ENCODE measurements at places on chromosomes 13 and 19.

GRCh38 chr13:49098771-49099512 lies 121.2 kb upstream of the MLNR start:
- DNase-seq, result no peak

DNA sequence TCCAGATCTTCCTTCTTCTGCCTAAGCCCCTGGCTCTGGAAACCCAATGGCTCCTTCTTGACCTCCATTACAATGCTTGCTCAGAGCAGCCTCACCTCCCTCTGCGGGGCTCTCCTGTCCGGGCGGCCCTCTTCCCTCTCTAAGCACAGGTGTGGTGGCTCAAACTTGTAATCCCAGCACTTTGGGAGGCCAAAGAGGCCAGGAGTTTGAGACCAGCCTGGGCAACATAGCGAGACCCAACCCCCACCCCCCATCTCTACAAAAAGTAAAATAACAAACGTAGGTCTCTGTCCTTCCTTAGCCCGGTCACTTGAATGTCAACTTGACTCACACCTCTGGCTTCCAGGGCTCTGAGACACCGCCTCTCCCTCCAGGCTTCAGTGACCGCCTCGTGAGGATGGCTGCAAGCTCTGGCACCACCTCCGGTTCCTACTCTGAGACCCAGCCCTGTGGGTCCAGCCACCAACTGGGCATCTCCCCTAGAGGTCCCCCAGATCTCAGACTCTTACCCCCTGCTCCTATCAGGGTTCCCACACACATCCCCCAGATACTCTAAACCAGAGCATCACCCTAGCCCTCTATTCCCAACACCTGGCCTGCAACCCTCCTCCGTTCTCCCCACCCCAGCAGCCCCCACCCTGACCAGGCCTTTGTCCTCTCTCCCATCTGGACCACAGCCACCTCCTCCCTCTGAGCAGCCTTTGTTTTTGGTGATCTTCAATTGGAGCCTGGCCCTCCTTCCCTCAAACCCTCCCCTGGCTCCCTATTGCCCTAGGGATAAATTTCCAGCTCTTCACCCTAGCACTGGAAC lies 4.7 kb upstream of the TLE2 start:
- DNase-seq, result no peak

- no peak for DNase-seq
Measured at GRCh38 chr19:2010135-2010668, 5.3 kb downstream of the BTBD2 start.

DNA sequence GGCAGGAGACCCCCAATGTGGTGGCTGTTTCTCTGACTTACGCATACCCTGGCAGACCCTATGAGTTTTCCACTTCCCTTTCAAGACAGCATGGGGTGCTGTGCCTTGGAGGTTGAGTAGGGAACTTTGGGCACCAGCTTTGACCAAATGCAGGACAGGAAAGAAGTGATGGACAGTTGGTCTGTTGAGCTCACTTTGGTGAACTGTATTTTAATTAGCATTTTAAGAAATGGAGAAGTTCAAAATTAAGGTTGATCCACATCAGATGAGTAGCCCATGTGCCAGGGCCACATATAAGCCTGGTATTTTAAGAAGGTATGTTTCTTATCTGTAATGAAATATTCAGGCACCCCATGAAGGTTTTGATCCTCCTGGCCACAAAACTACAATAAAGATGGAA lies 46.1 kb upstream of the RAP2A start:
- no peak for DNase-seq

- DNase-seq, result no peak
Measured at GRCh38 chr13:100537486-100537885, 51.1 kb downstream of the GGACT start.

DNA sequence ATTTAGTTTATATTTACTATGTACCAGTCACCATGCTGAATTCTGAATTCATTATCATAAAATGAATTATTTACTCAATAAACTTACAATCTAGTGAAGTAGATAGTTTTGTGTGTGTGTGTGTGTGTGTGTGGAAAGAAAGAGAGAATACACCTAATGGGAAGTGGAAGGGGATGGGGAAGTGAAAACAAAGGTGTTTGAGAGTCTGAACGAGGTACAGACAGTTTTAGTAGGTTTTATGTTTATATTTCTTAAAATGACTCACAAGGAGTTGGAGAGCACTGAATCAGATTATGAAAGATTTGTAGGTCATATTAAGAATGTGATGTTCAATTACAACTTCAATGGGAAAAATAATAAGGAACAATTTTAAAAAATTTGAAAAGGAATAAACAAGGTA lies 1753.0 kb downstream of the SLITRK1 start:
- no peak for DNase-seq

DNA sequence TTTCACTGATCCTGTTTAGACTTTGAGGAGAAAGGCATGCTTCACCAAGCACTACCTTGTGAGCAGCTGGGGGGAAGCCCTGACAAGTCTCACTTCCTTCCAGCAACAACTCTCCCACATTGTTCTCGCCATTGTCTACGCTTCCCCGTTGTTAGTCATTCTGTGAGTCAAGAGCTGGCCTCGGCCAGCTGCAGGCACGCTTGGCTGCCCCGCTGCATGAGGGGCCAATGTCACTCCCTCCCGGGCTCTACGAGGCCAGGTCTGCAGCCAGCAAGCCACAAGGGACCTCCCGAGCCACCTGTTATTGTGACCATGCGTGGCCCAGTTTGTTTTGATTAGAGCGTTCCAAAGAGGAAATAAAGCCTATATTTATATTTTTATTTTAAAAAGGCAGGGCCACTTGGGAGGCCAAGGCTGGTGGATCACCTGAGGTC lies 220.9 kb downstream of the FOXO1 start:
- no peak for DNase-seq

- DNase-seq, result no peak
Measured at GRCh38 chr19:35502751-35503150, 10.7 kb downstream of the DMKN start.

- no peak for DNase-seq
Measured at GRCh38 chr19:2588081-2588777, 112.3 kb downstream of the GADD45B start.

DNA sequence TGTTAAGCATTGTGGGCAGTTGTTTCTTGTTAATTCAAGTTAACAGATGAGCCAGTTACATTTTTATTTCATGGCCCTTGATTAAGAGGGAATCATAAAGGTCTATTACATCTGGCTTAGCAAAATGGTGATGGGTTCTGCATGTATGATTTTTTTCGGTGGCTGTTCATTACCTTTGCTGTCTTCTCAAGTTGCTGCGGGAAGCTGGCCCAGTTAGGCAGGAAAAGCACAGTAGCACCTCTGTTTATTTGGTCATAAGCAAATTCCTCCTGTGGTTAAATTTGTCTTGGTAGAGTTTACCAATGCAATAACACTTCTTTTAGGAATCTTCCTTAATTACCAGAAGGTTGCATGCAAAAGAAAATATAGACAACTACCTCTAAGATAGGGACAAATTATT lies 104.5 kb downstream of the FRY start:
- DNase-seq, result no peak

- DNase-seq, result no peak
Measured at GRCh38 chr13:21661097-21661909, 9.6 kb upstream of the FGF9 start.

GRCh38 chr19:8826371-8826770 lies 5.7 kb downstream of the ZNF558 start:
- no peak for DNase-seq

DNA sequence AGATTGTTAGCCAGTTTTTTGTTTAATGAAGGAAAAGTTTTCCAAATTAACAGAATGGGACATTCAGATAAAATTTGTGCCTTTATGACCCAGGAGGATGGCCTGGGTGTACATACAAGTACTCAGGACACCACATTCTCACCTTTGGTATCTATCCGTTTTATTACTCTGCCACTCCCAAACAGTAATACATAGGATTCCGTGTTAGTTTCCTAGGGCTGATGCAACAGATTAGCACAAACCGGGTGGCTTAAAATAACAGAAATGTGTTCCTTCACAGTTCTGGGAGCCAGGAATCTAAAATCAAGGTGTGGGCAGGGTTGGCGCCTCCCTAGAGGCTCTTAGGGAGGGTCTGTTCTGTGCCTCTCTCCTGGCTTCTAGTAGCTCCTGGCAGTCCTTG lies 129.9 kb downstream of the GGACT start:
- no peak for DNase-seq

DNA sequence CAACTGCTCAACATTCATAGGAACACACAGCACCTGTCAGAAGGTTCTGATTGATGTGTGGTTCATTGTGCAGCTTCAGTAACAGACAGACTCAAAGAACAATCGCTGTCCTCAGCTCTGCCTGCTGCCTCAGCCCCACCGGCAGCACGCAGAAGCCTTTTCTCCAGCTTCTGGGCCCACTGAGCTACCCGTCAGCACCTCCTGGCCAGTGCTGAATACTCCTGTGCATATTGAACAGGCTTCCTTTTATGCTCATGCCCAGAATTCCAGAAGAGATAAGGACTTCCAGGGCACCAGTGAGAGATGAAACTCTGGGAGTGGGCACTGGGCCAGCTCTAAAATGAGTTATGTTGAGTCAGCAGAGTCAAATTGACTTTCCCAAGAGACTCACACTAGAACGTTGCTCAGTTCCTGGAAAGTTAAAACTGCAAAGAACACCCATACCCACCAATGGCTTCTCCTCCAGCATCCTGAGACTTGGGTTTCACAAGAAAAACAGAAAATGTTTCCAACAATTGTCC lies 119.3 kb downstream of the COL4A1 start:
- no peak for DNase-seq

DNA sequence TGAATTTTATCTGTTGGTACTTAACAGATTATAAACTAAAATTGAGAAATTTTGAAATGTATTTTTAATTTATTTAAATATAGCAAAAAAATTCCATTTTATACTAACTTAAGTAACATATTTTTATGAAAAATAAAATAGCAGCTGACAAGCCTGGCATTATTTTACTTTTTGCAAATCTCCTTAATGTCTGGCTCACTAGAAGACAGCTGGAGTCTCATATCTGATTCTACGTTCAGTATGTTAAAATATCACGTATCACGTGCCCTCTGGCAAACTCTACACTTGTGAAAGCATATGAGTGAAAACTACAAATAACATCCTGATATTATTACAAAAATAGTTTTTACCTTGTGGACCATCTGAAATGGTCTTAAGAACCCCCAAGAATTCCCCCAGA lies 513.2 kb upstream of the NBEA start:
- no peak for DNase-seq

Measured in NCI-H2107 (cell line).